ENCODE measurements at places on chromosomes 11 and 22. TPM values are rescaled to one million over a fixed set of nuclear protein-coding genes. Genes with fewer than 3 reads are reported as not detected.

Gene SIK2
- total RNA-seq: 29.1 TPM

Gene SLC22A6
- total RNA-seq: not detected

Gene MS4A3
- total RNA-seq: not detected

Gene RASL10A
- not detected for total RNA-seq

Gene KREMEN1
- total RNA-seq: 11.8 TPM

Gene RIC3
- total RNA-seq: 1.6 TPM

Gene SLC22A12
- total RNA-seq: not detected

Gene CCDC73
- total RNA-seq: not detected

Gene APLNR
- total RNA-seq: not detected

Gene TMEM191B
- not detected for total RNA-seq

Gene BATF2
- total RNA-seq: 1.4 TPM

Gene KRTAP5-8
- 0.22 TPM for total RNA-seq
